ENCODE measurements at places on chromosomes 1 and 21.

GRCh38 chr1:110176299-110176956 lies 26.1 kb downstream of the SLC6A17 start:
- DNase-seq = no peak

GRCh38 chr1:13809461-13810159 lies 109.6 kb downstream of the PRDM2 start:
- no peak for DNase-seq

- no peak for DNase-seq
Observed at GRCh38 chr1:66505671-66506392, 28.1 kb upstream of the SGIP1 start.

GRCh38 chr1:93687542-93687941 lies 5.9 kb upstream of the BCAR3 start:
- DNase-seq = no peak

GRCh38 chr21:29190923-29191331 lies 60.5 kb downstream of the MAP3K7CL start:
- DNase-seq = no peak

GRCh38 chr1:248421384-248421783 lies 18.5 kb downstream of the OR2T1 start:
- DNase-seq = no peak

- no peak for DNase-seq
Observed at GRCh38 chr1:66352792-66353191, 181.2 kb upstream of the SGIP1 start.

DNA sequence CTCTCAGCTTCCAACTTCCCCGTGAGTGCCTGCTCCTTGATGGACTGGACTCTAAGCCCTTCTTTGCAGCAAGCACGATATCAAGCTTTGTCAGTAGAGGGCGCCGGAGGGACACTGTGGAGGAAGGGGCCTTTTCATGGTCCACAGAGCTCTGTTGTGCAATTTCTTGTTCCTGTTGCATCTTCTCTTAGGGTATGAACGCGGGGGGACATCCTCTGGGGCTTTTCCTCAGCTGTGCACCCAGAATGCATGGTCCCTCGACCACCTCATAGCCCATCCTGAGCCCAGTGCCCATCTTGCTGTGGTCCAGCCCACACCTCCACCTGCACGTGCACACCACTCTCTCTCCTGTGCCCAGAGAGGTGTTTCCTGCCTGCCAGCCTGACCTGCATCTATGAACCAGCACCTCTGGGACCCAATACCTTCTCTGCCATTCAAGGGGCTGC lies 556.8 kb downstream of the PTPRU start:
- DNase-seq = no peak

DNA sequence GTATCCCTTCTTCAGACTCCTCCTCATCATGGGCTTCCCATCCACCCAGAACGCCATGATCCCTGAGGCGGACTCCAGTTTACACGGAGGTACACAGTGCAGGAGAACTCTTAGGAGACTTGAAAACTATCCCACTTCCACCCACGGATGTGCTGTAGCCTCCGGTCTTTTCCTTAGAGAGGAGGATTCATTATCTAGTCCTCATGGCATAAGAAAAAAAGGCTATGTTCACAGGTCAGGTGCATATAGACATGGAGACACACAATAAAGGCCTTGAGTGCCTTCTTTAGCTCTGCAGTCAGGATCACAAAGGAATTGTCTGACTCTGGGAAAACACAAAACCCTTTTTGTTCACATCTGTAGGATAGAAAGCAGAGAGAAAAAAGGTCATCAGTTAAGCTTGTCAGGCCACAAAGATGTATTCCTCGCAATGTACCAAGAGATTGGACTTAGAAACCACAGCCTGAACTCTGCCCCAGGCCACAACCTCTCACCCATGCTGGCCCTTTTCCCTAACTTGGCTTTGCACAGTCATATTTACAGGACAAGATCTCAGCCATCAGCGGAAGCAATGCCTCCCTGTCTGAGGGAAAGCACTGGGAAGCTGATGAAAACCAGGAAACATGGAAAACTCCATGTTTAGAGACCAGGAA lies 9.0 kb downstream of the CRP start:
- no peak for DNase-seq

DNA sequence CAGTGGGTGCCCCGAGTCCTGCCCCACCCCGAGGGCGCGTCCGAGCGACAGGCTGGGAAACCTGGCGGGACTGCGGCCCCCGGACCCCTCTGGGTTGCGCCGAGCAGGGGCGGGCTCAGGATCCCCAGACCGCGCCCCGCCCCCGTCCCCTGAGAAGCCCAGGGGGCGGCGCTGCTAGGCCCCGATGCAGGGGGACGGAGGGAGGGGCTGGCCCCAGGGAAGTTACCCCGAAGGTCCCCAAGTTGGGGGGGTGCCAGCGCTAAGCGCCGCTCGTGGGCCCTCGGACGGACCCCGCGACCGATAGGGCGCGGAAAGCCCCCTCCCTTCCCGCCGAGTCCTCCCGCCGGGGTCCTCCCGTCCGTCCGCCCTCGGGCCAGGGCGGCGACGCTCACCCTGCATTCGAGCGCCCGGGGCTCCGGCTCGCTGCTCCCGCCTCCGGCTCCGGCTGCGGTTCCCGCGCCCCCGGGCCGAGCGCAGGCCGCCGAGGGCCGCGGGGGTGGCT lies 414 bp downstream of the GPR153 start:
- DNase-seq = no peak

- DNase-seq = no peak
Observed at GRCh38 chr1:192003295-192004077, 154.8 kb upstream of the RGS18 start.

DNA sequence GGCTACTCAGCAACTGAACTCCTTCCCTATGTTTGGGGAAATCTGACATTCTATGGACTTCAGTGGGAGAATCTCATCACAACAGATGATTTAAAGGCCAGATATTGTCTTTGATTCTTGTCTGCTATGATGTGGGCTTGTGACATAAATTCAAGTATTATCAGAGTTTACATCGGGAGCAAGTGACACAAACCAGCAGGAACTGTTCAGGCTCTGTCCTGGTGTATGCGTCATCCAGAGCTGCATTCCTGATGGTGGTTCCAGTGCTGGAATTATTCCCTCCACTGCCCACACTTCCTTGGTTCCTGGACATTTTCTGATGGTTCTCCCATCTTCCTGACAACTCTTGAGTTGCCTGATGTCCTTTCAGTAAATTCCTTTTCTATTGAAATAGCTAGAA lies 10.8 kb upstream of the LSM10 start:
- DNase-seq = no peak

DNA sequence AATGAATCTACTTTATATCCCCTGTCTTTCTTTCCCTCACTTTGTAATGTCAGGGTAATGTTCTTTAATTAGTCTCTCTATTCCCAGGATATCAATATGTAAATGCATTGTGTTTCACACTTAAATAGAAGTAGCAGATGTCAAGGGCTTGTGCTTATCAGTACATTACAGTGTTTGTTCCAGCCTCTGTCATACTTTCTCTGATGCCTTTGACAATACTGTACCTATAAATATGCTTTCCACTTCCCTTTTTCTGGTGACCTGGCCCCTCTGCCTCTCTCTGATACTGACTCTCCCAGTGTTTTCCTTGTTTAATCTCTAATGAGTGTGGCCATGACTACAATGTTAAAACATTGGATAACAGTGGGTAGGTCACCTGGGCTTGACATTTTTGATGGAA lies 862.0 kb upstream of the NEGR1 start:
- no peak for DNase-seq

DNA sequence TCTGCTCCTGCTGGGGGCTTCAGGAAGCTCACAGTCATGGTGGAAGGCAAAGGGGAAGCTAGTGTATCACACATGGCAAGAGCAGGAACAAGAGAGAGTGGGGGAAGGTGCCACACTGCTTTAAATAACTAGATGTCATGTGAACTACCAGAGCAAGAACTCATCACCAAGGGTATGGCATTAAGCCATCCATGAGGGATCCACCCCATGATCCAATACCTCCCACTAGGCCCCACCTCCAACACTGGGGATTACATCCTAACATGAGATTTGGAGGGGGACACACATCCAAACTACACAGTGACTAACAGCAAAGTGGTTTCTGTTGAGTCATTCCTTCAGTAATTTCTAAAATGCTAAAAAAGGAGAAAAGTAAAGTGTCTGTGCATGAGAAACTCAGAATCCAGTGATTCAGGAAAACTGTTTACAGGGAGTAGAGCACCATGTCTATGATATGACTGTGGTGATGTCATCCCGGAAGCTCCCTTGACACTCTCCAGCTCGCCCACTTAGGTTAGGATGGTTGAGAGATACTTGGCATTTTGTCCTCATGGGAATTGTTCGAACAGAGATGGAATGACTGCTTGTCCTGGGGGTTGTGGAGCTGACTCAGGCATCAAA lies 50.3 kb downstream of the CHD1L start:
- DNase-seq = no peak

- DNase-seq = no peak
Observed at GRCh38 chr1:225872075-225872430, 10.1 kb downstream of the TMEM63A start.

DNA sequence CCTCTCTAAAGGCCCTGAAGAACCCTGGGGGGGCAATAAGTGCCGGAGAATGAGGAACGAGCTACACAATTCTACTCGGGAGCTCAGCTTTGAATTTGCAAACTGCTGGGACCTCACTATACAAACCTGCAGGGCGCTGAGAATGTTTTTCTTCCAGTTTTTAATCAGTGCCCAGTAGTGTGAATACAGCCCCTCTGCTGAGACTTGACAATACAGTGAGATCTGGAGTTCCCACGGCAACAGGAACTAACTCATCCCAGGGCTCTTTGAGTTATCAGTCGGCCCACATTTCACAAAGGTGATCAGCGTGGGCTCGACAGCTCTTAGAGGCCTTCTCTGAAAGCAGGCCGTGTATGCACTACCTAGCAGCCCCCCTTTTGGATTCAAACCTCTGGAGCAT lies 41.7 kb downstream of the TMEM53 start:
- no peak for DNase-seq

Measured in stimulated activated CD4-positive, alpha-beta T cell treated with anti-CD3 and anti-CD28 coated beads, TNF-alpha, amount 100 ng/mL, for 1 hour (primary cell).